NCI-H2171 (cell line): ENCODE measurements at places on chromosomes 1 and 21.
A peak's percentile ranks its signal among the peaks of the same experiment; 100 is the strongest.

DNA sequence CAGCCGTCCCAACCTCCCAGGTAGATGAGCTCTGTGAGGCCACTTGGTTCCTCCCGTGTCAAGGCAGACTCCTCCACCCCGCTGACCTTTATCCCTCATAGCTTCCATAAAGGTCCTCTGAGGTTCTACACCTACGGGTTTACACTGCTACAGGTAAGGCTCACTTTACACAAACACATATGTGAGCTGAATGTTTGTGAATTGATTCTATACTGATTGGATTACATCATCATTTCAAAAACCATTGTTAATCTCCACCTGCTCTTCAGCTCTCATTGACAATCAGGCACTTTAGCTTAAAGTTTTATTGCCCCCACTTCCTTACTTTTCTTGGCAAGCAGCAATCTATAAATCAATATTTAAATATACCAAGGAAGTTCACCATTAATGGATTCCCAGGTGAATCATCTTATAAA, 12.8 kb upstream of the RGS16 start:
- no peak for DNase-seq

- no peak for DNase-seq
Observed at GRCh38 chr21:28283641-28284490, 708.8 kb downstream of the LTN1 start.

DNA sequence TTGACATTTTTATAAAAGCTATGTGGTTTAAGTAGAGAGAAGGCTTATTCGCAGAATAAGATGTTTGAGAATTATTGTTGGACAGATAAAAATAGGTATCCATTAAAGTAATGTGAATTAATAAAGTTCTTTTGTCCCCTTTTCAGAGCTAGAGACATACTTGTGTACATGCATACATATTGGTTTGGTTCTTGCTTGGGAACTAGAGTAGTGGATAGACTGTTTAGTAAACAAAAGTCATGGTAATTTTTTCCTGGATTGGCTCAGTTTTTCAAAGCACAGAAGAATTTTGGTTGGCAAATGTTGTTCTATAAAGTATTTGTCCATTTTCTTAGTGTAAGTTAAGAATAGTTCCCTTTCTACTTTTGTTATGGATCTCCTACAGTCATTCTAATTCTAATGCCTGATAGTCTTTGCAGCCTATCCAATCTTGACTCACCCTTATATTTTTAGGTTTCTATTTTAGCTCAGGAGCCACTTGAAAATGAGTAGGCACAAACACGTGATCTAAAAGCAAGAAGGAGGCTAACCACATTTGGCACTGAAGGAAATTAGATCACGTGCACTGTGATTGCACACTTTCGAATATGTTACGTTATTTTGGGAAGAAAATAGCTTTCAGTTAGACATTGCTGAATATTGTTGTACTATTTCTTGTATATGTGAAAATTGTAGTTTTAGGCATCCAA, 47.0 kb downstream of the RABGAP1L start:
- no peak for DNase-seq

DNA sequence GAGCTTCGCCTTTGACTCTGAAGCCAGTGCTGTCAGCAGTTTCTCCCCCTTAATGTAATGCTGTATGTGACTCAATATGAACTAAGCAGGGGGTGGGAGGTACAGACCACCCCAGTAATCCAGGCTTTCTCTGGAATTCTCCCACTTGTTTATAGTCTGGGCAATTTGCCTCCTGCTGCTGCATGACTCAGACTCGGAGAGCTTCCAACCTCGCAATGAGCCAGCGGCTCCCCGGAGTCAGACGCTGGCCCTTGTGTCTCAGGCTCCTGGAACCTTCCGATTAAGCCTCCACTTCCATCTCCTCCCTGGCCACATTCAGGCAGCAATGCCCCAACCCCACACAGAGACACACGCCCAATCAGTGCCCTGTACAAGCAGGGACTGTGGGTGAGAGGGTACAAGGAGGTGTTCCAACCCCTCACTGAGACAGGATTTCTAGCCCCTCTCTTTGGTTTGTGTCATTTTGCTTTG, 471.7 kb upstream of the VAMP3 start:
- no peak for DNase-seq

- no peak for DNase-seq
Observed at GRCh38 chr1:154607106-154607608, 829 bp downstream of the ADAR start.

DNA sequence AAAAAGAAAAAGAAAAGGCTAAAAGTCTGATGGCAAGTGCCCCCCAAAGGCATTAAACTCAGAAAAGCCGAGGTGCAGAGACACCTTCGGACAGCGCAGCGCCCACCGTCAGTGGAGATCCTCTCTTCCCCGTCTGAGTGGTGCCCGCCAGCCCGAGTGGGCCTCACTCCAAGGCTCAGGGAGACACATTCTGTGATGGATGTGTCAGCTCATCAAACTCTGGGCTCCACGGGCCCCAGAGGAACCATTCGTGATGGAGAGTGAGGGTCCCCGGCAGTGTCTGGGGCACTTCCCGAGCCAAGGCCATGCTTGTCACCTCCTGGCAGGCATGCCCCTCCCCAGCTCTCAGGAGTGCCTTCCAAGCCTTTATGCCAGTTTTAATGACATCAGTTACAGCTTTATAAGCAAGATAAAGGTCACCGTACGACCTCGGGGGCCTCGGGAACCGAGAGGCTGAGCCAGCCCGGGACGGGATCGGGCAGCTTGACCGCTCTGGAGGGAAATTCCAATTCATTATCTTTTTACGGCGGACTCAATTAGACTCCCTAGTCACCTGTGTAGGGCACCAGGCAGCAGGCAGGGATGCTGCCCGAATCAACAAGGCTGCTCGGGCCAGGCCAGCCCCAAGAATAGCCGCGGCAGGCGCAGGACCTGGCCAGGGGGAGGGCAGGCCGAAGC, 49.5 kb downstream of the MORN1 start:
- no peak for DNase-seq

DNA sequence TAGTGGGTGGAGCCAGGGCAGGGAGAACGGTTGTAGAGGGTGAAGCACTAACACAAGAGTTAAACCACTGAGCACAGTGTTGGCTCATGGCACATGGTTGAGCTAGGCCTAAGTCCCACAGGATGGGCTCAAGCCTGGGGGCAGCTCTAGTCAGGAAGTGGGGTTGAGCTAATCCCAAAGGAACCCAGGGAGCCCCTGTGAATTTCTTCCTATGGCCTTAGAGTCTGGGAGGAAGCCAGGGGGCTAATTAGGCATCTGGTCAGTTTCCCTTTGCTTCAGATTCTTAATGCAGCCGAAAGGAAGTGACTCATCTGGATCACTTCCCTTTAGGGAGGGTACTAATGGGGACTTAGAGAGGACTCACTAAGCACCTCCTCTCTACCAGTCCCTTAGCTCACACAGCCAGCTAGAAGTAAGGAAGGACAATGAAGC, 10.1 kb downstream of the CFAP45 start:
- no peak for DNase-seq

DNA sequence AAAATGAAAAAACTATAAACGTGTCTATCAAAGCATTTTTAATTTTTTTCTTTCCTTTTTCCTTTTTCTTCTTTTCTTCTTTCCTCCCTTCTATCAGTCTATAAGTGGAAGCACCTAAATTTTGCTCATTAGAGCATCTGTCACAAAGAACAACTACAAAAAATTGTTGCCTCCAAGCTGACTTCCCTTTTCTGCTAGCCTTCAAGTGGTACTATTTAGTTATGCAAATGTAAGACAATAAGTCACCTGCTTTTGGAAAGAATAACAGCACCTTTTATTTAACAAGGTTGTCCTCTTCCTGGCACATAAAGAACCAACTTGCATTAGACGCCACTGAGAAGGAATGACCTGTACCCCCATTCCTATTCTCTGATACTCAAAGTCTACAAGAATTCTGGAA, 45.0 kb upstream of the C1orf53 start:
- DNase-seq: no peak

DNA sequence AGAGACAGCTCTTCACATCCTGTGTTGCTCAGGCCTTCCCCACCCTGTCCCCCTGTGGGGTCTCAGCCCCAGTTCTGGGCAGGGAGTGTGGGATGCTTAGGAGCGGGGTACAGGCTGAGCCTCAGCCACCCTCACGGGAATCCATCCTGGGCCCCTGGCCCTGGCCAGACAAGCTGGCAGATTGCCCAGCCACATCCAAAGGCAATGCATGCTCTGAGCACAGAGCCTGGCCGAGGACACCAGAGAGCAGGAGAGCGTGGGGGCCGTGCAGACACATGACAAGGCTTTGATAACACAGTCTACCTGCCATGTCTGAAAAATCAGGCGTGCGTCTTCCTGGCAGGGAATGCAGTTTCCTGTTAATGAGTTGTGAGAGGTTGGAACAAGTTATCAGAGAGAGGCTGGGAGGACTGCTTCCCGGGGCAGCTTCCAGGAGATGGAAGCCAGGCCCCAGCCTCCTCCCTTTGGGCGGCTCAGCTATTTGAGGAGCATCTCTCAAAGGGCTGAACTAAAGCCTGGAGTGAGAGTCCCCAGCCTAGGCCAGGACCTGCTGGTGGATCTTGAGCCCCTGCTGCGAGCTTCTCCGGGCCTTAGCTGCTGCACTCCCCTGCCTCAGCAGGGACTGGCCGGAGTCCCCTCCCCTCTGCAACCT, 72.2 kb upstream of the SELENON start:
- DNase-seq: no peak

- DNase-seq: peak; percentile 78
Observed at GRCh38 chr21:38054334-38054733, 138.1 kb upstream of the KCNJ6 start.

GRCh38 chr1:47623557-47623940, 185.7 kb downstream of the FOXD2 start:
- DNase-seq: no peak

GRCh38 chr1:202616355-202616915, 93.8 kb downstream of the SYT2 start:
- DNase-seq: no peak

DNA sequence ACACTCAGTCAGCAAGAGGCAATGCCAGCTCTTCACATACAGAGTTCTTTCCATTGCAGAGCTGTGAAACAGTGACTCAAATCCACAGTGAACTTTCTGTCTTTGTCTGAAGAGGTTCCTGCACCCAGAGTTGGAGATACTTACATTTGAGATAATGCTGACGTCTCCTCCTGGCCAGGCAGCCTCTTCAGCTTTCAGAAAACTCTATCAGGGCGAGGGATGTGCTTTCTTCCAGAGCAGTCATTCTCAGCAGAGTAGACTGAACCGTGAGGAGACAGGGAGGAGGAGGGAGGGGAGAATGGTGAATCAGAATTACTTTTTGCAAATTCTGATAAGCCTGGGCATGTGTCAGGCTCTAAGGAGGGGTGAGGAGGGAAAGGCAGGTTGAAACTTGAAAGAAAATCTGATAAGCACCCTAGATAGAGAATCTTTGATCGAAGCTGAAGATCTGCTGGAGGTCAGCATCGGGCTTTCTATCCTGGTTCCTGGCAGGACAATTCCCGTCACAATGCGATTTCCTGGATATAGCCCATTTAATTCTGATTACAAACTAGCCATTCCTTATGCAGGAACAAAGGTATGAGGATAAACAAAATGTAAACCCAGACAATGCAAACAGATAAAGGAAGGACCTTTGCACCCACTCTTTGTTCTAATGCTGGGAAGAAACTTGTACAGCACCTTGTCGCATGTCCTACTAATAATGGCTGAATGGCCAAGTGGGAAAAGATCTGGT, 18.9 kb upstream of the NID1 start:
- no peak for DNase-seq

DNA sequence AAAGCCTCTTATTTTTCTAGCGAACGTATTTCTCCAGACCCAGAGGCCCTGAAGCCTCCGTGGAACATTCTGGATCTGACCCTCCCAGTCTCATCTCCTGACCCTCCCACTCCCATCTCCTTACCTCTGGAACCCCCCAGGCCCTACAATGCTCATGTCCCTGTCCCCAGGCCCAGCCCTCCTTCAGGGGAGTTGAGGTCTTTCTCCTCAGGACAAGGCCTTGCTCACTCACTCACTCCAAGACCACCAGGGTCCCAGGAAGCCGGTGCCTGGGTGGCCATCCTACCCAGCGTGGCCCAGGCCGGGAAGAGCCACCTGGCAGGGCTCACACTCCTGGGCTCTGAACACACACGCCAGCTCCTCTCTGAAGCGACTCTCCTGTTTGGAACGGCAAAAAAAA, 68.7 kb downstream of the ALPL start:
- DNase-seq: no peak

GRCh38 chr1:207904391-207904790, 6.5 kb downstream of the CD34 start:
- no peak for DNase-seq

DNA sequence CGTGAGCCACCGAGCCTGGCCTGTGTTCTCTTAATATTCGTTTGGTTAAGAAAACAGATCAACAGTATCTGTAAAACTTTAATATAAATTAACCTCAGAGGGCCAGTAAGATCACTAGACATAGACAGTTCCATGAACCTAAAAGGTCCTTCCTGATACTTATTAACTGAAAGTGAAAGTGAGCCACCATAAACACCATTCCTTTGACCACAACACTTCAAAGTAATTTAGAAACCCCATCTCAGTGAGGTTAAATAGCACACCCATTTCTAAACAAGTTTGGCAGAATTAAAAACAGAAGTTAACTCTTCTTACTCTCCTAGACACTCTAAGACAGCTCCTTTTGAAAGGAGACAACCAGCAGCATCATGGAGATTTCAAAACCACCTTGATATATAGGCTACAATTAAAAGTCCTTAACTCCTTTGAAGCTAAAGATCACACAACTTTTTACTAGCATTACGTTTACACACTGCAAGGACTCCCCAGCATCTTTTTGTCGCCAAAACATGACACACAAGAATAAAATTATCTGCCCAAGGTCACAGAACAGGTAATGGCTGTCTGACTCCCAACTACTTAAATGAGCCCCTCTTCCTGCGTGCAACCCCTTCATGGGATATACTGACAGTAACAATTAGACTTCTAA, 2.2 kb downstream of the RNF19B start:
- DNase-seq: no peak

DNA sequence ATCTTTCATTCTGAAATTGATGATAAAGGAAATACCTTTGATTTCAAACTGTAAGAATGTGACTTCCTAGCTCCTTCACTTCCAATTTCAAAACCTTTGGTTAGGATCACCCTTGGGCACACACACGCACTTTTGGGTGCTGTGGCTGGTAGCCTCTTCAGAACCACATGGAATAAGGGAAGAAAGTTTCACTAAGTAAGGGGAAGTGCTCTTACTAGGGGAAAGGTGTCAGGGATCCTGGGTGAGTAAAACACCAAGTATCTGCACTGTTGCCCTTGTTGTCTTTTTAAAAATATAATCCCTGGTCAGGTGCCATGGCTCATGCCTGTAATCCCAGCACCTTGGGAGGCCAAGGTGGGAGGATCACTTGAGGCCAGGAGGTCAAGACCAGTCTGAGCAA, 132.4 kb downstream of the SDCCAG8 start:
- no peak for DNase-seq

GRCh38 chr21:41480086-41480690, 27.8 kb downstream of the TMPRSS2 start:
- DNase-seq: no peak

- DNase-seq: peak; percentile 84
Observed at GRCh38 chr1:179814546-179814838, 63.1 kb downstream of the TOR1AIP2 start.

- DNase-seq: no peak
Observed at GRCh38 chr1:59186656-59187055, 110.2 kb upstream of the FGGY start.

GRCh38 chr1:76209238-76209637, 134.7 kb downstream of the ST6GALNAC3 start:
- DNase-seq: no peak
